ENCODE measurements at places on chromosomes 7 and 10. TPM values are rescaled to one million over a fixed set of nuclear protein-coding genes. Genes with fewer than 3 reads are reported as not detected.
A peak's percentile ranks its signal among the peaks of the same experiment; 100 is the strongest.

LEP gene
- total RNA-seq, result not detected

CPVL gene
- not detected for total RNA-seq

SFTPA1 gene
- not detected for total RNA-seq

- no peak for DNase-seq
- H3K27me3 ChIP-seq, result peaks cover 7% of the 10 kb centered on the region
- H3K36me3 ChIP-seq, result no peaks in the 10 kb centered on the region
Observed at GRCh38 chr7:17546592-17546991, 248.1 kb downstream of the AHR start.

GRCh38 chr7:99014113-99014985, 129.6 kb downstream of the SMURF1 start:
- peaks cover 7% of the 10 kb centered on the region for H3K4me1 ChIP-seq
- H3K27ac ChIP-seq, result no peak overlapping the region
- H3K4me3 ChIP-seq, result no peak overlapping the region
- H3K36me3 ChIP-seq, result peaks cover 63% of the 10 kb centered on the region
- H3K27me3 ChIP-seq, result no peaks in the 10 kb centered on the region

DNA sequence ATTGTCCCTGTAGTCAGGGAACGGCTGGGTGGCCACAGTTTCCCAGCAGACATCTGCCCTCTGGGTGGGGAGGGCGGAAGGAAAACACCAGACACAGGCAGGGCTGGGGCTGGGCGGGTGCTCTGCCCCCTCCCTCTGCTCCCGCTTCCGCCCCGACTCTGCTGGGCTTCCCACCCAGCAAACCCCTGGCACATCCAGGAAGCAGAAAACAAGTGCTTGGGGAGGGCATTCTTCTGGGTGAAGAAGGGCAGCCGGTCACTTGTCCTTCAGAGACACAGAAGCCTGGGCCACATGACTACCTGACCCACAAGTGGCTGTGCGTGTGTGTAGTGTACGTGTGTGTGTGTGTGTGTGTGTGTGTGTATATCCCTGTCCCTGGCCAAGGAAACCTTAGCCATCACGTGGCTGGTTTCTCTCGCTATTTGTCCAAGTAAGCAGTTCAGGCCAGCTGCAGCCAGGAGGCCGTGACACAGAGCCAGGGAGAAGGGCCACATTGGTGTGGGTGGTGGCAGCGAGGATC, 77.9 kb downstream of the ZMIZ1 start:
- peak overlapping the region; percentile 25 for H3K27ac ChIP-seq
- peak; percentile 74 for DNase-seq
- no peaks in the 10 kb centered on the region for H3K27me3 ChIP-seq
- no peak overlapping the region for H3K4me3 ChIP-seq
- peaks cover 58% of the 10 kb centered on the region for H3K4me1 ChIP-seq

- H3K27me3 ChIP-seq, result no peaks in the 10 kb centered on the region
- H3K4me3 ChIP-seq, result peak overlapping the region; percentile 99
- H3K4me1 ChIP-seq, result peaks cover 47% of the 10 kb centered on the region
- no peak for DNase-seq
- H3K27ac ChIP-seq, result peak overlapping the region; percentile 92
- peaks cover 7% of the 10 kb centered on the region for H3K36me3 ChIP-seq
Observed at GRCh38 chr10:27504808-27505460, 830 bp downstream of the RAB18 start.

DNA sequence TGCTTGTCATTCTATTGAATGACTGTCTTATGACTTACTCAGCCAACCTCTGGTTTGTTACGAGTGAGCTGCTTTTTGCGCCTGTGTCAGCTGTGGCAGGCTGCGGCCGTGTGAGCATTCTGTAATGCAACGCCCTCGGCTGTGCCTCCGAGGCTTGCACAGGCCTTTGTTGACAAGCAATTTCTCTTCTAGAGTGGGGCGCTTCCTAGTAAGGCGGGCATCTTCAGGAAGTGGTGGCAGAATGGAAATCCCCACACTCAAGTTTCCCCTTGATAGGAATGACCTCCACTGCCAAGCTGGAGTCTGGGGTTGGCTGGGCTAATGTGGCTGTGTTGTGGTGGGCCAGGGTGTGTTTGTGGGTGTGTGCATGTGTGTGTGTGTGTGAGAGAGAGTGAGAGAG, 20.2 kb upstream of the TMEM178B start:
- peak; percentile 75 for DNase-seq
- H3K4me1 ChIP-seq, result peaks cover 17% of the 10 kb centered on the region
- H3K27ac ChIP-seq, result peak overlapping the region; percentile 73
- H3K36me3 ChIP-seq, result no peaks in the 10 kb centered on the region
- no peaks in the 10 kb centered on the region for H3K27me3 ChIP-seq

GRCh38 chr10:36170943-36171501, 528.9 kb upstream of the FZD8 start:
- no peak overlapping the region for H3K4me3 ChIP-seq
- H3K27ac ChIP-seq, result no peak overlapping the region
- H3K27me3 ChIP-seq, result no peaks in the 10 kb centered on the region
- DNase-seq, result no peak
- no peaks in the 10 kb centered on the region for H3K4me1 ChIP-seq
- no peaks in the 10 kb centered on the region for H3K36me3 ChIP-seq

GRCh38 chr7:87000344-87000743, 59.1 kb downstream of the ELAPOR2 start:
- H3K4me1 ChIP-seq, result peaks cover 2% of the 10 kb centered on the region
- no peak overlapping the region for H3K27ac ChIP-seq
- H3K36me3 ChIP-seq, result no peaks in the 10 kb centered on the region
- no peak for DNase-seq
- peaks cover 4% of the 10 kb centered on the region for H3K27me3 ChIP-seq
- H3K4me3 ChIP-seq, result no peak overlapping the region

DNA sequence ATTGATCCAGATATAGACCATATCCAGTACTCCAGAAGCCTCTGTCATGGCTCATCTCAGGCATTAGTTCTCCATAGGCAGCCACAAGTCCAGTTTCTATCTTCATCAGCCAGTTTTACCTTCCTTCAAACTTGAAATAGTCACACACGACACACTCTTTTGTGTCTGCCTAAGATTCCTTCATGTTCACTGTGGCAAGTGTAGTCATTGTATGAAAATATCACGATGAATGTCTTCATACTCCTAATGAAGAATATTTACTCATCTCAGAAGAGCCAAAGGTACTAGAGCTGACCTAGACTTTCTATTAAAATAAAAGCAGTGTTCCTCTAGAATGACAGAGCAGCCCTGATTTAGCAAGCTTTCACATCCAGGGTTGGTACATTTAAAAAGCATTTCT, 230.7 kb downstream of the SNX13 start:
- H3K4me3 ChIP-seq, result no peak overlapping the region
- H3K27ac ChIP-seq, result no peak overlapping the region
- no peaks in the 10 kb centered on the region for H3K36me3 ChIP-seq
- H3K4me1 ChIP-seq, result no peaks in the 10 kb centered on the region
- H3K27me3 ChIP-seq, result no peaks in the 10 kb centered on the region
